PC-9 (cell line): ENCODE measurements at places on chromosomes 11 and 22.
A peak's percentile ranks its signal among the peaks of the same experiment; 100 is the strongest.

DNA sequence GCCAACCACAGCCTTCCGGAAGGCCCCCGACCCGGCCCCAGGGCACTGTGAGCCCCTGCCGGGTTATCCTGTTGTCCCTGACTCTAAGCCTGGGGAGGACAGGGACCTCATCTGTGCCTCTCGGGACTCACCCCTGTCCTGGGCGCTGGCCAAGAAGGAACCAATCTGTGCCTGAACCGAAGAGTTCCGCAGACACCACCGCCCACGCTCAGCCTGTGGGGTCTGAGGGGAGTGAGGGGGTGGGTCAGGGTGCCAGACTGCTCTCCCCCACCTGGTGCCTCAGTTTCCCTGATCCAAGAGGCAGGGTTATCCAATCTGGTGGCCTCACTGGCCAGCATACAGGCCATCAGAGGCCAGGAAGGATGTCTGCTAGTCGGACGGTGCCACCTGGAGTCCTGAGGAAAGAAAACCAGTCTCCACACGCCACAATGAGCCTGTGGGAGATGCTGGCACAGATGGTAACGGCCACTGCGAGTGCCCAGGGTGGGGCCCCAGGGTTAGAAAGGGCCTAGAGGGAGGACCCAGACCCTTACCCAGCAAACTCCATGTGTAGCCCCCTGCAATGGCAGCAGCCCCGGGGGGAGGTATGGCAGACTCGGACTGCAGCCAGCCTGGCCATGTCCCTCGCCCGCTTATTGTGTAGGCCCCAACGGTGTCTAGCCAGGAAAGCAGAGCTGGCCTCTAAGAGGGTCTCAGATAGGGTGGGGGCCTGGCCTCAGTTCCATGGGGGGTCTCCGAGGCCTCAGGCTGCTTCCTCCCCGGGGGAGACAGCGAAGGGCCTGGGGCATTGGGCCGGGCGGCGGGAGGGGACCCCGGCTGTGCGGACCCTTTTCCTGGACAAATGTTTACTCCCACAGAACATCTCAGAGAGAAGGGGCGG is 827 bp upstream of the TNNT3 start:
- no peak for DNase-seq

- DNase-seq: no peak
Observed at GRCh38 chr11:7654195-7654705, 19.1 kb downstream of the CYB5R2 start.

- no peak for DNase-seq
Observed at GRCh38 chr11:132844956-132845696, 687.2 kb downstream of the OPCML start.

DNA sequence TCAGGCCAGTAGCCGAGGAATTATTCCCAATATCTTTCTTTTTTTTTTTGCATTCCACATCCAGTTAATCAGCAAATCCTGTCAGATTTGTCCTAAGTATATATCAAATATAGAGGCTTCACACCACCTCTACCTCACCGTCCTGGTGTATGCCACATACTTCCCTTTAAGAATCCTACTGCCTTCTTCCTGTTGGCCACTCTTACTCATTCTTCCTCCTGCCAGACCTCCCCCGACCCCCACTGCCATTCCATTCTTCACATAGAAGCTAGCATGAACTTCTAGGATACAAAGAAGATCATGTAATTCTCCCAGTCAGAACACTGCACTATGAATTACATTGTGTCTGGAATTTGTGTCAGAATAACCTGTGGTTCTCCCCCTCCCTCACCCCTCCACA is 89.5 kb downstream of the TRIM44 start:
- no peak for DNase-seq

- DNase-seq: no peak
Observed at GRCh38 chr11:17986007-17986710, 26.7 kb downstream of the SERGEF start.

DNA sequence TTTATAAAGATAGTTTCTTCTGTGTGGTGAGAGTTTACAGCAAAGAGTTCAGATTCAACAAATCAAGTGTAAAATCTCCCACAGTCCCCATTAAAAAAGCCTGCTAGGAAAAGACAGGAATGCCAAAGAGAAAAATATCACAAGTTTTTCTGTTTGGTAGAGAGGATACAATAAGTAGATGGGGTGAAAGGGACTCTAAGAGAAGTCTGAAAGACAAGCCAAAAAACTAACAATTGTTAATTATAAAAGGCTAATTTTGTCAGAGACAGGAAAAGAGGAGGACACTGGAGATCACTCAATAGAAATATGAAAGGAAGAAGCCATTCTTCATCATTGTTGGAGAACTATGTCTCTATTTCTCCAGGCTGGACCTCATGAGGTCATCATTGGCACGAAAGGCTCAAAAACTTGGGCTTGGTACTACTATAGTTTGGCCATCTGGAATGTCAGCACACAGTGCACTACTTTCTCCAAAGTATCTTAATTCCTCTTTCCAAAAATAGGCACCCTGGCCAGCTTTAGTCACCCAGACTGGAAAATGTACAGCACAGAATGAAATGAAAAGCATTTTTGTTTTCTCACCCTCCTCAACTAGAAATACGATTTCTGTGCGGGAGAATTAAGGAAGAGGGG is 531 bp upstream of the SOX6 start:
- DNase-seq: no peak

DNA sequence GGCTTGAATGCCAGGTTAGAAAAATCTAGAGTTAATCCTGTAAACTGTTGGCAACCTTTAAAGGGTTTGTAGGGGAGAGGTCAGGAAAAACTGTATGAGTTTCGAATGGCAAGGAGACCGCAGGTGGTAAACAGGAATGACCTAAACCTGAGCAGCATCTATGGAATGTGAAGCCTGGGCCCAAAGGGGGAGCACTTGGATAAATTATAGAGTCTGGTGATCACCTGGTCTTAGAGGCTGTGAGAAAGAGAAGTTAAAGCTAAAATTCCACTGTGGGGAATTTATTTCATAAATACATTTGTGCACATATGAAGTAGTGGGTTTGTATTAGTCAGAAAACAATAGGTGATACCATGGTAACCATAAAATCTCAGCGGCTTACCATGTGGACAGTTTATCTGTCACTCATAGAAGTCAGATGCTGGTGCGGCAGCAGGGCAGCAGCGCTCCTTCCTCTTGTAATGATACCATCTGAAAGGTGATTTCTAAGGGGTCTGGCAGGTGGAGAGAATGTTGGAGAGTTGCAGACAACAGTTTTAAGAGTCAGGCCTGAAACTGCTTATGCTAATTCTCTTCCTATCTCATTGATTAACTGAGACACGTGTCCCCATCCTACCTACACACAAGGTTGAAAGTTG is 1104.4 kb upstream of the CCDC90B start:
- DNase-seq: peak; percentile 13

GRCh38 chr11:18594999-18595749 is 4.4 kb upstream of the MISFA start:
- DNase-seq: no peak

DNA sequence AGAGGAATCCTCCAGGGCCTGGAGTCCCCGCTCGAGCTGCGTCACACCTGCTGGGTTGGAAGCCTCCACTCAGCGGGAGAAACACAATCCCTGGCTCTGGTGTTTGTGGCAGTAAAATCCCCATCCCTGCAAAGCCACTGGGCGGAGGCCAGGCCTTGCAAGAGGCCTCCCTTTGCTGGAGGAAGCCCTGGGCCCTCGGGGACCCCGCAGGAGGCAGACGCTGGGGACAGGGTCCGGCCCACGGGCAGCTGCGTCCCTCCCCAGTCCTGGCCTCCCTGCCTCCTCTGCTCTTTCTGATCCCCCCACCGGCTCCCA is 194.7 kb downstream of the BRD1 start:
- DNase-seq: no peak
